ENCODE measurements at places on chromosomes 11 and 22.

GRCh38 chr11:115385226-115385625 is 119.0 kb downstream of the CADM1 start:
- DNase-seq: no peak

DNA sequence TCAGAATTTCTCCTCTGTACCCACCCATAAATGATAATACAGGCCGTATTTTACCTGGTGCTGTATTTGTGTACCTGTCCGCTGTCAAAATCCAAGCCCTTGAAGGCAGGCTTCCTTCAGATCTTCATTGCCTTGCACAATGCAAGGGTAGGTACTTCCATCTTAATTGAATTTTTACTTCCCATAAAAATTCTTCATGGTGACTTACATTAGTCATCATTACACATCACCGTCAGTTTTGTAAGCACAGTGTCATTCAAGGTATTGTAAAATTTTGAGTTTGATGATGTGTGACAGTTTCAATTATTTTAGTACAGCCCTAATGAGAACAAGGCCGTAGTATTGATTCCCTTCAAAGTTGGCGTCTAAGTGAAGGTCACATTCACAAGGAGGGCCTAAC is 770 bp upstream of the TSG101 start:
- peak; percentile 9 for DNase-seq

DNA sequence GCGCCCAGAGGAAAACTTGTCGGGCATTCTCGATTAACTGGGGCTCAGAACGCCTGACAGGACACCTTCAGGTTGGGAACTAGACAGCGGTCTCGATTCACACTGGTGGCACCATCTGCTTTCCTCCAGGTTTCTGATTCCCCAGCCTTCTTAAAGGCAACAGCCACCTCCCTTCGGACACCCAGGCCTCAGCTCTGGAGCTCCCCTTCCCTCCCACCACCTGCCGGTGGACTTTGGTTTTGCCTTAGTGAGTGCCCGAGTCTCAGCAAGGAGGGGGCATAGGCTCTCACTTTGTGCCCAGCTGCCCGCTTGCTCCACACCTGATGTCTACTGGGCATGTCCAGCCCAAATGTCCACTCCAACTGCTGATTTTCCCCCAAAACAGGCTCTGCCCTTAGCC is 110.4 kb upstream of the PARVA start:
- no peak for DNase-seq

GRCh38 chr11:107183953-107184352 is 165.7 kb upstream of the GUCY1A2 start:
- DNase-seq: no peak

DNA sequence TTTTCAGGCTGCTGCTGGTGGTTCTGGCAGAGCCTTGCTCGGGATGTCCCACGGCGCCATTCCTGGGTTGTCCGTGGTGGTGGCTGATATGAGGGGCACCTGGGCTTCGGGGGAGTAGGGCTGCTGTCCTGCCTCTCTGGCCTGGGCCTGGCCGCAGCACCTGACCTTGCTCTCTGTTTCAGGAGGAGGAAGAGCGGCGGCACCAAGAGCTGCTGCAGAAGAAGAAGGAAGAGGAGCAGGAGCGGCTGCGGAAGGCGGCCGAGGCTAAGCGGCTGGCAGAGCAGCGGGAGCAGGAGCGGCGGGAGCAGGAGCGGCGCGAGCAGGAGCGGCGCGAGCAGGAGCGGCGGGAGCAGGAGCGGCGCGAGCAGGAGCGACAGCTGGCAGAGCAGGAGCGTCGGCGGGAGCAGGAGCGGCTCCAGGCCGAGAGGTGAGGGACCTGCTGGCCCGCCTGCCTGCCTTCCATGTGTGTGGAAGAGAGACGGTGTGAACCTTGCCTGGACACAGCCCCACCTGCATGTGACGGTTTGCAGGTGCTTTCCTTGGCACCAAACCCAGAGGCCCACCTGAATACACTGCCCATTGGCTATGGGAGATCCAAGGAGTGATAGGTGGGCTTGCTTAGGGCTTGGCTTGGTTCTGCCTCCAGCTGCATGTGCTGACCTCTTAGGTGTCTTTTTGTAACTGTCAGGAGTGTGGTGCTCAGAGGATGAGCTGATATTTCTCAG is 22.8 kb downstream of the INCENP start:
- DNase-seq: no peak

DNA sequence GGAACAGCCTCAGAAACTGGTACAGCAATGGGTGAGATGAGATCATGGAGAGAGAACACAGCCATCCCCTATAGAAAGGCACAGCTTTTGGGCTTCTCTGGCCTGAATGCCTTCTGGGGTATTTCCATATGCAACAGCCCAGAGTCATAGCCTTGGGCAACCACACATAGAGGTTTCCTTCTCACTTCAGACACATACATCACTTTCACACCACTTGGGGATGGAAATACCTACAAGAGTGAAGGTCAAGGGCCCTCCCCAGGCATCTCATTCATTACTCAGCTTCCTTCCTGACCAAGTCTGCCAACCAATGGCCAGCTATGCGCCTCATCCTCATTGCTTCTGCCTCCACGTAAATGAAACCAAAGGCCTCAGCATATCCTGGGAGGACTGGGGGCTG is 17.7 kb upstream of the OLFML1 start:
- no peak for DNase-seq

GRCh38 chr22:30265823-30266444 is 717 bp downstream of the OSM start:
- DNase-seq: no peak

DNA sequence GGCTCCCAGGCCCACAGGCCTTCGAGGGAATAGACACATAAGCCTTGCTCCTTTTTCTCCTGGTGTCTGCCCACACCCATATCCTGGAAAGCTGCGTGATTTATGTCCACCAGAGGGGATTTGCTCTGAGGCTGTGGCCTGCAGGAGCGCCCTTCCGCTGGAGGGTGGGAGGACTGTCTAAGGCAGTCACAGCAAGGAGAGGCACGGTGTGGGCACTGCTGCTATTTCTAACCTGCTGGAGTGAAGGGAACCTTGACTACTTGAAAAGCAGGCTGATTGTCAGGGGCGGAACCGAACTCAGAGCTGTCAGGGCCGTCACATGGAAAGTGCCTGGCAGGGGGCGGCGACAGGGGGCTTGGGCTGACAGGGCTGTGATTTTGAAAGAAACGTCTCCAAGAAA is 3.7 kb downstream of the UPB1 start:
- no peak for DNase-seq

- no peak for DNase-seq
These were observed 23.5 kb downstream of the TP53AIP1 start for GRCh38 chr11:128919216-128919615.

Measured in stromal cell of bone marrow (primary cell).